Activated effector memory CD4-positive, alpha-beta T cell treated with anti-CD3 and anti-CD28 coated beads, Interleukin-2, amount 50 U/mL, for 16 hours (primary cell): ENCODE measurements at places on chromosomes 1 and 21.

- DNase-seq = no peak
These were observed 848 bp downstream of the CTTNBP2NL start for GRCh38 chr1:112396653-112397471.

DNA sequence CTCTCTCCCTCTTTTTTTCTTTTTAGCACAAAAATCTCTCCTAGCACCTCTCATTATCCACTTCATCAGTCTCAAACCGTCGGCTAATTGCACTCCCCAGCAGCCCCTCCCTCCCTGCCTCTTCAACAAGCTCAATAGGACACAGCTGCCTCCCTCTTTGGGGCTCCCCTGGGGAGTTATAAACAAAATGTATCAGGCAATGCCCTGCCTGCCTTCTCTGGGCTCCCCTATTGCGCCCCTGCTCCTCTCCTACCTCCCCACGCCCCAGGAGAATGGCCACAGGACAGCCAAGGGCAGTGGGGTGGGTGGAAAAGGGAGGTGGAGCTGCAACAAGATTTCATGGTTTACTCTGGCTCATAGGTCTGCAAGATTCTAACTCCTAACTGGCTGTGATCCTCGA is 147.1 kb upstream of the GRIK3 start:
- no peak for DNase-seq

DNA sequence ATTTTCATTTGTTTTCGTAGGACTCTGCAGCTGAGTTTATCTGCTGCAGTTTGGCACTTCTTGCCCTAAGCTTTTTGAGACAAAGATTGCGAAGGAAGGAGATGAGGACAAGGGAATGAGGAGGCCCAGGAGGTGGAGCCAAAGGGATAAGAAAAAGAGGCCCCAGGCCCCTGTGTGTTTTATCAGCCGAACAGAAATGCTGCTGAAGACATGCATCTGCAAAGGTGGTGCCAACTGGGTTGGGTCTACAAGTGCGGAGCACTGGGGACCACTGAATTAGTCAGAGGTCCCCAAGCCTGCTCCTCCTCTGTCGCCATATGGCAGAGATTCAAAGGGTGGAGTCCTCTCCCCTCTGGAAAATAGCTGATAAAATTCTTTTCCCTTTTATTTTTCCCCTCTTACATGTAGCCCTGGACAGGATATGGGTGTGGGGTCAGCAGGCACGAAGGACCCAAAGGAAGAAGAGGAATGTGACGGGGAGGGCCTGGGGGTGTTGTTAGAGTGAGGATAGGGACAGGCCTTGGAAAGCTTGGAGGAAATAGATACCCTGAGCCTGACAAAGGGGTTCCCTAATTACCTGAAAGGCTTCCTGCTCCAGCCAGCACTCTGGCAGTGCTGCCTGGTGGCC is 2.7 kb downstream of the CD34 start:
- no peak for DNase-seq

GRCh38 chr1:65207317-65207716 is 59.3 kb downstream of the AK4 start:
- no peak for DNase-seq

DNA sequence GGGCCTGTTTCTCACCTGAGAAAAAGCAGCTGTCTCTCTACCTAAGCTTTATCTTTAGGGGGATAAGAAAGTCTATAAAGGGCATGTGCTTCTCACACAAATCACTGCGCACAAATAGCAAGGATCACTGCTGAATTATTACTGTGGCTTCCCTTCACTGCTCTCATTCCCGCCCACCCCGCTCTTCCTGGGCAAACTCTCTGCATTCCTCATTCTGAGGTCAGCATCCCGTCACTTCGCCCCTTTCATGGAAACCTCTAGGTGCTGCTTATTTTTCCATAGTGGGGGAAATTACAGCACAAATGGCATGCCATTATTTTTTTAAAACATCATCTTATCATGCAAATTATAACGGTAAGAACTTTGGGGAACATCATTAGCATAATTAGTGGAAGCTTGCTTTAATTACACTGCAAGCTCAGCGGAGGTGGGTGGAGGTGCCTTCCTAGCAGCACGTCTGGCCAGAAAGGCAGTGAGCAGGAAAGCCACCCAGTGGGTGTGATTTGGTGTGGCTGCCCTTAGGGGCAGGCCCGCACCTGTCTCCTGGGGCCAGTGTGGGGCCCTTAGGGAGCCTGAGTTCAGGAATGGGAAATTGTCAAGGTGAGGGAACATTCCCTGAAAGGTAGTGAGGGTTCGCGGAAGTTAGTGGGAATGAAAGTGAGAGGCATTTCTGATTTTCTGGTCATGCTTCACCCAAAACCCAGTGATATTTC is 105.9 kb downstream of the LAMC2 start:
- no peak for DNase-seq

DNA sequence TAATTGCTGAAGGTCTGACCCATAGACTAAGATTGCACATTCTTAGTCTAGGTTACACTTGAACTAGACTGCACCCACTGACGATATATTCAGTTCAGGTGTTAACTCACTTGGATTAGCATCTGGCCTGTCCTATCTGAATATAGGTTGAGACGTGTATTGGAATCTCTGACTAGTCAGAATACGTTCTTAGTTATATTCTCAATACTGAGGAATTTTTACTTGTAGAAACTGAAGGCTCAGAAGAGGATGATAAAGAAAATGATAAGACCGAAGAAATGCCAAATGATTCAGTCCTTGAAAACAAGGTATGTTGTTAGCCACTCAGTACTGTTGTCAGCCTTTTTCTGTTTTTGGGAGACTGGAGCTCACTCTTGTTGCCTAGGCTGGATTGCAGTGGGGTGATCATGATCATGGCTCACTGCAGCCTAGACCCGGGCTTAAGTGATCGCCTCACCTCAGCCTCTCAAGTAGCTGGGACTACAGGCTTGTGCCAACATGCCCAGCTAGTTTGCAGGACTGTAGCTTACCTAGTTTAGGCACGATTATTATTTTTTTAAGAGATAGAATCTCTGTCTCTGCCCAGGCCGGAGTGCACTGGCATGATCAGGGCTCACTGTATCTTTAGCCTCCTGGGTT is 10.8 kb downstream of the CCDC17 start:
- DNase-seq = no peak

GRCh38 chr1:24912376-24913273 is 17.5 kb downstream of the RUNX3 start:
- DNase-seq = no peak

DNA sequence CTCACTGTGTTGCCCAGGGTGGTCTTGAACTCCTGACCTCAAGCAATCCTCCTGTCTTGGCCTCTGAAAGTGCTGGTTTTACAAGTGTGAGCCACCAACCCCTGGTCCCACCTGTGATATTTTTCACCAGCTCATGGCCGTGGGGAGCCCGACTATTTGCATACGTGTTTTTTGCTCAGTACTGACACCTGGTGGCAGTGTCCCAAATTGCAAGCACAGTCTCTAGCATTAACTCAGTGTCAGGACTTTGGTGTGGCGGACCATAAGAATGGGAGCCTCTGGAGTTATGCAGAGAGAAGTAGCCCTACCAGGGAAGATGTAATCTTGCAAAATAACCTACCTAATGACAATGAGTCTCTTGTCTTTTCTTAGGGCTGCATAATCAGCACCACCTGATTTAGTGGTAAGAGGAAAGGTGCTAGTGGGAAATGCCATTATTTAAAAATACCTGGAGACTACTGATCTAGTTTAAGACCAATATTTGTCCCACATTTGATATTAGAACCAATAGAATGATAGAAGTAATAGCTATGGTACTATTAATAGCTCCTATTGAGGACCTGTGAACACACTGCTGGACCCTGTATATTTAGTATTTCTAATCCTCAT is 305.4 kb downstream of the DISC1 start:
- peak; percentile 67 for DNase-seq

DNA sequence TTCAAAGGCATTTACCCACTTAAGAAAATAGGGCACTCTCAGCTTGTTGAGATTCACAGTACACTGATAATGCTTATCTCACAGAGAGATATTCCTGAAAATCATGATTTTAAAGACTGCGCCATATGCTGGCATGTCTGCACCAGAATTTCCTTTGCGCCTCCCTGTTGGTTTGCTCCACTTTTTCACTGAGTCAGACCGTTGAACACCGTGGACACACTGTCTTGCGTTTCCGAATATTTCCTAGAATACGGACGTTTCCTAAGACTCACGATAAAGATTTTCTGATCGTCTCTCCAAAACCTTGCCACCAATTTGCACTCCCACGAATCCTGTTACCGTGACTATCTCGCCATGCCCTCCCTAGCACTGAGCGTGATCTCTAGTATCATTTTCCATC is 497 bp upstream of the C1orf115 start:
- DNase-seq = no peak

DNA sequence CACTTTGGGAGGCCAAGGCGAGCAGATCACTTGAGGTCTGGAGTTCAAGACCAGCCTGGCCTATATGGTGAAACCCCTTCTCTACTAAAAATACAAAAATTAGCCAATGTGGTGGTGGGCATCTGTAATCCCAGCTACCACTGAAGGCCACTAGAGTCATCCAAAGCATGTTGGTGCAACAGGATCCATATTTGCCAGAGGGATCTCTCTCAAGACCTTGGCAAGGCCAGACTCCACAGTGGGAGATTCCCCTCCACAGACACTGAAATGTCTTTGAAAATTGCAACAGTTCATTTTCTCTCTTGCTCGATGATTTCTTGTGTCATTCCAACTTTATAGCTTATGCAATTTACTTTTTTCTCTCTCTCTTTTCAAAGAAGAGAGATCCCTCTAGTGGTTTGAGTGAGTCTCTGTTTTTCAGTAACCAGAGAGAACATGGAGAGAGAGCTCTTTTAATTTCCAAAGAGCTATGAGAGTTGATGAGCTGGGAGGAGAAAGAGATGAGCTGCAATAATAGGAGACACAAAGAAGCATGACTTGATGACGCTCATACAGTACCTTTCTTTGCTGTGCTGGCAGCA is 176.8 kb upstream of the USP25 start:
- no peak for DNase-seq

DNA sequence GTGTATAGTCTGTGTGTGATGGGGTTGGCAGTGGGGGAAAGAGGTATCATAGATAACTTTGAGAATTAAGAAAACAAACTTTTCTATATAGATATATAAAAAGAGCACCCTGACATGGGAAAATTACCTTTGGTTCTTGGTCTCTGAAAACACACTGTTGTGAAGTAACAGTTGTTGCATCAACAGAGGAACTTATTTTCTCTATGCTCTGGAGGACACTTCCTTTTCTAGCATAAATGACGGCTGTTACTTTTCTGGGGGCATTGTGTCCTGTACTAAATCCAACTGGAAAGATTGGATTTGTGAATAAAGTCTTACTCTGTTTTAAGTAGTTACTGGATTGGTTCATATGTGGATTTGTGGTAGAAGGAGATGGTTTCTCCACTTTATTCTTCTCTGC is 12.6 kb downstream of the LRIF1 start:
- DNase-seq = no peak

DNA sequence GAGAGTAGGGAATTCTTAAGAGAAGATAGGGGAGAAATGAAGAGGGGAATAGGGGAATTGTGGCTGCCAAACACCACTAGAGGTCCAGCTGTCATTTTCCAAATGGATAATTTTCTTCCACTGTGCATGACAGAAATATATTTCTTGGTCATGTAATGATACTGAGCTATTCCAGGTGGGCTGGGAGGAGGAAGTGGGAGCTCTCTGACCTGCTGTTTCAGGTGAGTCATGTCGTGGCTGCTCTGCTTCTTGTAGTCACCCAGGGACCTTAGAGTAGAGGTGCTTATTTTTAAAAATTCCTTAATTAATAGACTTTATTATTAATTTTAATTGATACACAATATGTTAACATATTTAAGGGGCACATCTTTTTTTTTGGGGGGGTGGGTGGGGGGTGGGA is 11.9 kb downstream of the PDE4B start:
- no peak for DNase-seq

GRCh38 chr1:54967372-54967771 is 13.1 kb upstream of the TMEM61 start:
- no peak for DNase-seq

- no peak for DNase-seq
These were observed 4.6 kb upstream of the KRTAP10-1 start for GRCh38 chr21:44544566-44544965.

DNA sequence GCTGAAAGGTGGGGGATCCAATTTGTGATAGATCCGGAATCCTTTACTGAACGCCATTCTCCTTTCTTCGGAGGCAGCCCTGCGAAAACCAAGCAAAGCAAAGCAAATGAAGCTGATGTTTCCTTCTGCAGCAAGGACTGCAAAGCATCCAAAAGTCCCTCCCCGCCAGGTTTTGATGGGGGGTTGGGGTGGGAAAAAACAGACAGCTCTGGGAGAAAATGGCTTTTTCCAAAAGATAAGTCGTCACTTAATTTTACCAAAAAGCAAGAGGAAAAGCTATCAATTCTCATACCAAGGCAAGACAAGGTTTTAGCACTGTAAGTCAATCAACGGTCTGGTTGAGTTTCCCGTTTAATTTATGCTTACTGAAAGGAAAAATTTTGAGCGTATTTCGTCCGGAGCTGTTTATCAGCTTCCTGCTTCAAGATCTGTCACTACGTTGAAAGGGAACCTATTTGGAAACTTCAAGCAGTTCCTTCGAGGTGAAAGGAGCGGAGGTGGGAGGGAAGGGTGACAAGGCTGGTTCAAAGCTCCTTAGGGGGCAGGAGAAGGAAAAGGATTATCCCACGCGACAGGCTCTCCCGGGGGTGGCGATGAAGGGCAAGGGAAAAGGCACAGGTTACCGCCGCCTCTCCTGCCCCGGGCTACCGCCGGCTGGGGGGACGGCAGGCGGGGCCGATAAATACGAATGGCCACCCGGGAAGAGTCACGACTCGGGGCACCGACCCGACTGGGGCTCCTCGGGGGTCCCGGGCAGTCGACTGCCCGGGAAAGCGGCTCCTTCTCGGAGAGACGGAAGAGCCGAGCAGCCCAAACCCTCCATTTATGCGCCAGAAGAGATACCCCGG is 750 bp downstream of the SYNJ1 start:
- peak; percentile 67 for DNase-seq

DNA sequence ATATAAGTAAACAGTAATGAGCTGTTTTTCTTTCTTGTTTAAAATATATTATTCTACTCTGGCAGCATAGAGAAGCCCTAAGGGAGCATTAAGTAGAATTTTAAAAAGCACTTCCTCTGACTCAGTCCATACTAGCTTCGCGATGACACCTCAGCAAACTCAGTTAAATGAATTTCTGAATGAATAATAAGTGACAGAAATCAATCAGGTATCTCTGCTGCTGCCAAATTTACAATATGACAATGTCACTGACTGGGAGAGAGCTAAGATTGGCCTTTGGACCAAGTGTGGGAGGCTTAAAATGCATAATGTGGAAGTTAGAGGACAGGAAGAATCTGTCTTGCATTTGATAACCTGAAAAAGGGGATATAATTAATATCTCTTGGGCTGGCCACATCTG is 296.1 kb downstream of the HHIPL2 start:
- no peak for DNase-seq
